Activated CD4-positive, alpha-beta T cell treated with anti-CD3 and anti-CD28 coated beads, Interleukin-2, Interleukin-6, amounts not matched to agents 100 ng/mL and 50 ng/mL, durations not matched to agents 16 hours and 8 hours (primary cell): ENCODE measurements at places on chromosomes 6 and 20.

- no peak for DNase-seq
Observed at GRCh38 chr6:150692604-150693003, 92.9 kb downstream of the PLEKHG1 start.

DNA sequence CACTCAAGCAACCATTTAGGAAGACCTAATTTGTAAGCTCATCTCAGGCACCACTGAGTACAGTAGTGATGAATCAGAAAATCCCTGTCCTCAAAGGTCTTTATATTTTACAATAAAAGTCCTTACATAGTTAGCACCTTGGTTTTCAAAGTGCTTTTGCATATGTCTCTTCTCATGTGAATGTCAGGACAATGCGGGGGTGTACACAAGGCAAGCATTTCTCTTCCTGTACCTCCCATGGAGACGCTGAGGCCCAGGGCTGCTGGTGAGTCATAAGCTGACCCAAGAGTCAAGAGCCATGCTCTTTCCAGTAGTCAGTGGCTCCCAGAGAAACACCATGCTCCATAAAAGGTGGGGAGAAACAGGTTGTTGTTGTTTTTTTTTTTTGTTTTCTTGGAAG is 174.0 kb downstream of the GJA10 start:
- peak; percentile 56 for DNase-seq

GRCh38 chr6:223136-223535 is 69.2 kb upstream of the DUSP22 start:
- DNase-seq, result no peak

DNA sequence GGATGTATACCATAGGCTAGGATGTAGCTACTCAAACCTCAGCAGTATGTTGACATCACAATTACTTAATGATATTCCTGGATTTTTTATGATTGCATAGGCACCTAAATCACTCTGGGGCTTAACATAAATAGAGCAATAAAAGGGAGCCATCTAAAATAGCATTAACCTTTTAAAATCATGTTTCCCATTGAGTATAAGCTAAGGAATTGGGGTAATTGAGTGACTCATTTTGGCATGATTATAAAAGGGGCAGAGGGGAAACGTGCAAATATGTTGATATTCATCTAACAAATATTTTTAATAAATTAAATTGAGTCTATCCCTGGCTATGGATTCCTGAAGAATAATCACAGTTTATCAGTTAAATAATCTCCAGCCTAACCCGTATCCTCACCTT is 74.0 kb upstream of the ADGRF1 start:
- no peak for DNase-seq

DNA sequence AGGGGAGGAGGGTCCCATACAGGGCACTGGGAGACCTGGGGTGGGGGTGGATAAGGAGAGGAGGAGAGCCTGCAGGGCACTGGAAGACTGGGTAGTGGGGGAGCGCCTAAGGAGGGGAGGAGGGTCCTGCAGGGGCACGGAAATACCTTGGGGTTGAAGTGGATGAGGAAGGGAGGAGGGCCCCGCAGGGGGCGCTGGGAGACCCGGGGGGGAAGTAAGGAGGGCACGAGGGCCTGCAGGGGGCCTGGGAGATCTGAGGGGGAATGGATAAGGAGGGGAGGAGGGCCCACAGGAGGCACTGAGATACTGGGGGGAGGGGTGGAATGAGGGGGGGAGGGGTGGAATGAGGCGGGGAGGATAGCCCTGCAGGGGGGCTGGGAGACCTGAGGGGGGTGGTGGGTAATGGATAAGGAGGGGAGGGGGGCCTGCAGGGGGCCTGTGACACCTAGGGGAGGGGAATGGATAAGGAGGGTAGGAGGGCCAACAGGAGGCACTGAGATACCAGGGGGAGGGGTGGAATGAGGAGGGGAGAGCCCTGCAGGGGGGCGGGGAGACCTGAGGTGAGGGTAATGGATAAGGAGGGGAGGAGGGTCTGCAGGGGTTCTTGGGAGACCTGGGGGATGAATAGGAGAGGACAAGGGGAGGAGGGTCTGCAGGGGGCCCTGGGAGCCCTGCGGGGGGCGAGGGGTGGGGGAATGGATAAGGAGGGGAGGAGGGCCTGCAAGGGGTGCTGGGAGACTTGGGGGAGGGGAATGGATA is 567 bp upstream of the CTCFL start:
- no peak for DNase-seq

DNA sequence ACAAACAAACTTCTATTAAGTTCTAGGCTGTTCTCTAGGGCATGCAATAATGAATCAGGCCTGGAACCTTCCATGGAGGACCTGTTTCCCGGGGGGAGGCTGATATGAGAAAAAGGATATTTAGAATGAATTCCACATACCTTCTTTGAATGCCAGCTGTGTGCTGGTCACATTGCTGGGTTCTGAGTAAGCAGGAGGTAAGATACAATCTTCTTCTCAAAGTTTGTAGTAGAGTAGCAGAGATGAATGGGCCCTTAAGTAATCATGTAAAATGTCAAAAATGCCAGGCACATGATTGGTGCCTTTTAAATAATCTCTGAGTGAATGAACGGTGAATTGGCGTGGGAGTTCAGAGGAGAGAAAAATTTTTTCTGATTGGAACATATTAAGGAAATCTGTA is 47.4 kb downstream of the TGM2 start:
- no peak for DNase-seq

- no peak for DNase-seq
Observed at GRCh38 chr6:54878718-54879117, 32.1 kb downstream of the FAM83B start.

DNA sequence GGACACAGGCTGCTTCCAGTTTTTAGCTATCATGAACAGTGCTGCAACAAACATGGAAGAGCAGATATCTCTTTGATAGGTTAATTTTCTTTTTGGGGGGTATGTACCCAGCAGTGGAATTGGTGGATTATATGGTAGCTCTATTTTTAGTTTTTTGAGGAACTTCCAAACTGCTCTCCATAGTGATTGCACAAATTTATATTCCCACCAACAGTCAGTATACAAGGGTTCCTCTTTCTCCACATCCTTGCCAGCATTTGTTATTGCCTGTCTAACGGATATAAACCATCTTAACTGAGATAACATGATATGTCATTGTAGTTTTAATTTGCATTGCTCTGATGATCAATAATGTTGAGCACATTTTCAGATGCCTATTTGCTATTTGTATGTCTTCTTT is 237.6 kb downstream of the MMUT start:
- DNase-seq, result no peak

DNA sequence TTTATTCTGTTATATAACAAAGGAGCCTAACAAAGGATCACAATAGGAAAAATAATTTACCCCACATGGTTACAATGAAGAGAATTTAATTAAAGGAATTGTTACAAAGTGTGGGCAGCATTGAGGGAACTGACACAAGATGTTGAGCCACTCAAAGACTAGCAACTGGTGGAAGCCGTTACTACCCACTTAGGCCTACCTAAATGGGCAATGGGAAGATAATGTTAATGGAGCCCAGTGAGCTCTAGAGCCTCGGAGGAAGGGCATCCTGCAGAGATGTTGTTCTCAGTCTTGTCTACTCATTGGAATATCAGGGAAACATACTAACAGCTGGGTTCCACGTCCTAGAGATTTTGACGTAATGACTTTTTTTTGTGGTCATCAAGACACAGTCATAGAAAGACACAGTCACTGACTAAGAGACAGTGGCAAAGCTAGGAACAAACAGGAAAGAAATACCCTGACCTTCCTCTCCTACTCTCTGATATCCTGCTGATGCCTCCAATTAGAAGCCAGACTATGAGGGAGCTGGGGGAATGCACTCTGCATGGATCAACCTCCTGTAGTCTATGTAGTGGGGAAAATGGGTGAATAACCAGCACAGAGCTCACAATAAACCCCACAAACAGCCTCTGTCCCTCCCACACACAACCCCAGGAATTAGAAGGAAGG is 523.8 kb upstream of the FLRT3 start:
- no peak for DNase-seq

DNA sequence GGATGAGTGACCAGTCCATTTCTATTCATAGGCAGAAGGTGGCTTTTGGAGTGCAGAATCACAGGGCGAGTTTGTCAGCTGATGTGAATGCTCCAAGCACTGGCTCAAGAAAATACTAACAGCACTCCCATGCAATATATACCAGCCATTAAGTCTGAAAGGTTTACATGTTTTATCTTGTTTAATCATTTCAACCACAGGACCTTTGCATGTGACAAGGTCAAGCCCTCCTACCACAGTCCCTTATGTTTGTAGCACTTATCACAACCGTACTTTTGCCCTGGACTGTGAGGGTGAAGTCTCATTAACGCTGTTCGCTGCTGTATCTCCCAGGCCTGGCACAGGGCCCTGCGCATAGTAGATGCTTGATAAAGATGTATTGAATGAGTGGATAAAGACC is 99.3 kb upstream of the PMEPA1 start:
- DNase-seq, result no peak

- DNase-seq, result peak; percentile 29
Observed at GRCh38 chr20:63284083-63284440, 8.9 kb upstream of the COL20A1 start.

DNA sequence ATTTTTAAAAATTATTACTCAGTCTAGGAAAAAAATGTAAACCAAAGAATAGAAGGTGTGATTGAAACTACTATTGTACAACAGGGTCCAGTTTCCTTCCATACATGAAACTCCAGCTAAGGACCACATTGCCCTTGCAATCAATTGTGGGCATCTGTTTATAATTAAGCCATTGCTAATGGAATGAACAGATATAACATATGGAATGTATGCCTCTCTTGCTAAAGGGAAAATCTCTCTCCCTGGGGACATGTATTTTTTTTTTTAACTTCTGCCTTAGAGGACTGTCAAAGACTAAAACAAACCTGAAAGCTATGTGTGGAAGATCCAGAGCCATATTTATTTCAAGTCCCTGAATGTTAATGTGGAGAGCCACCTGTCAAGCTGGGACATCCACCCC is 336.8 kb upstream of the MANEA start:
- no peak for DNase-seq

- no peak for DNase-seq
Observed at GRCh38 chr6:124604719-124605118, 357.5 kb upstream of the RNF217 start.

- DNase-seq, result no peak
Observed at GRCh38 chr6:18240230-18240629, 24.1 kb downstream of the DEK start.

DNA sequence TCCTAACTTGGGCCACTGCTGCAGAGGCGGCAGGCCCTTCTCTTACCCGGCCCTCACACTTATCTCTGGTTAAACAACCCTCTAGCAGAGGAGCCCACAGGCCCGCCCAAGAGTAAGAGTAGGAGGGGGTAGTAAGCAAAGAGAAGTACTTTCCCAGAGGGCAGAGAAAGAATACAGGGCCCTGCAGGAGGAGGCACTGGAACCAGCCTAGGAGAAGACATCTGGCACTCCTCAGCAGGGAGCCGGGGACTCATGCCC is 10.1 kb downstream of the MTCH1 start:
- no peak for DNase-seq

- no peak for DNase-seq
Observed at GRCh38 chr6:134132494-134133141, 80.2 kb upstream of the SLC2A12 start.

DNA sequence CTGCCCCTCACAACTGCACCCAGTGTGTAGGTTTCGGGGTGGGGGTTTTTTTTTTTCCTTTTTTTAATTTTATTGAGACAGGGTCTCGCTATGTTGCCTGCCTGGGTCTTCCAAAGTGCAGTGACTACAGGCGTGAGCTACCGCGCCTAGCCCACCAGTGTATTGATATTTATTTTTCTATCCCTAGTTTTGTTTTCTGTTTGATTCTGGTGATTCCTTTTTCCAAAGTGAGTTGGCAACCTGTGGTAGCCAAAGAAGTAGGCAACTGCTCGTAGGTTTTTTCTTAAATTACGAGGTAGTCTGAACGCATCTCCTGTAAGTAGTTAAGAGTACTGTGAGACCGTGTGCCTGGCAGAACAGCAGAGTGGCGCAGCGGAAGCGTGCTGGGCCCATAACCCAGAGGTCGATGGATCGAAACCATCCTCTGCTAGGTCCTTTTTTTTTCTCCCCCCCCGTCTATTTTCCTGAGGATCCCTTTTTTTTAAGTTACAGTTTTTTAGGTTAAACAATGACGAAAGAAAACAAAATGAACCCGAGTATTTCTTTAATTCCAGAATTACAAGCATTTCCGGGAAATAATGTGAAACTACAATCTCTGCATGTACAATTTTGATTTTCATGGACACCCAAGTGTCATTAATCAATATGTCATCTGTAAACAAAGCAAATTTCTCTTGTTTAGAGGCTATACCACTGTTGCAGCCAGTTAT is 78.7 kb upstream of the BTN3A2 start:
- DNase-seq, result peak; percentile 81
